Activated T-cell treated with anti-CD3 and anti-CD28 coated beads, Interleukin-2, amount 50 U/mL, for 72 hours (primary cell): ENCODE measurements at places on chromosomes 5 and 9.
A peak's percentile ranks its signal among the peaks of the same experiment; 100 is the strongest.

- no peak for DNase-seq
These were observed 45.7 kb downstream of the PPARGC1B start for GRCh38 chr5:149775785-149776184.

DNA sequence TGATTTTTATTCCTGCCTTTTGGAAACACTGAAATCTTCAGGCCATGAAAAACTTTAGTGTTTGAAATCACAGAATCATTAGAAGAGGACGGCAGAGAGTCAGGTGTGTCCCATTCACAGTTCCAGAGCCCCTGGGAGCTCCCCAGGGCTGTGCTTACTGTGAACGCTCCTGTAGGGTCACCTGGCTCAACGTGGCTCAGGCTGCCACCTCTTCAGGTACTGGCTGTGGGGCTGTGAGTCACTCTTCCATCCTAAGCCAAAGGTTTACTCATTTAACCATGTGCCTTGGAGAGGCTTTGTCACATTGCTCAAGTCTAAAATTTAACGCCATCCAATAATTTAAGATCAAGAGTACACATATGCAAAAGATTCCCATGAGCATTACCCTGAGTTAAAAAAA lies 50.2 kb upstream of the FSTL4 start:
- no peak for DNase-seq

- DNase-seq = no peak
These were observed 114.4 kb downstream of the ZNF608 start for GRCh38 chr5:124631874-124632550.

- DNase-seq = no peak
These were observed 151.3 kb upstream of the TLX3 start for GRCh38 chr5:171157775-171158174.

DNA sequence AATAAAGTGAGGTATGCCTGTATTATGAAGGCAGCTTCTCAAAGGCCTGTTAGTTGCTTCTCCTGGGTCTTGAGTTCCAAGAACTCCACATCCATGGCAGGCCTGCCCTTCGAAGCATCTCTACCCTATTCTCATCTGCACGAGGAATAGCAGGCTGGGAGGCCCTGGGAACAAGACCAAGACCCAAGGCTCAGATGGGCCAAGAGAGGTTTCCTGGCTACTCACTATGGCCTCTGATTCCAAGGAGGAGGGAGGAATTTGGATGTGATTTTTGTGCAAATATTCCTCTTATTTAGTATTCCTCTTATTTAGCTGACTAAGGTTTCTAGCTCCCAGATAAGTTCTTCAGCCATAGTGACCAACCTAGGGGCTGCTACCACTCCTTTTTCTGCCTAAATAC lies 151.3 kb downstream of the SAXO1 start:
- no peak for DNase-seq

GRCh38 chr5:65190328-65191053 lies 291.2 kb downstream of the ADAMTS6 start:
- peak; percentile 21 for DNase-seq

- no peak for DNase-seq
These were observed 6.1 kb downstream of the GLIPR2 start for GRCh38 chr9:36142510-36143244.

- no peak for DNase-seq
These were observed 178.9 kb downstream of the NIPBL start for GRCh38 chr5:37055383-37055990.
